ENCODE measurements at places on chromosomes 1 and 21.

- no peak for DNase-seq
These were observed 86.7 kb upstream of the PTBP2 start for GRCh38 chr1:96634883-96635282.

- no peak for DNase-seq
These were observed 373.4 kb downstream of the LMX1A start for GRCh38 chr1:164983023-164983650.

DNA sequence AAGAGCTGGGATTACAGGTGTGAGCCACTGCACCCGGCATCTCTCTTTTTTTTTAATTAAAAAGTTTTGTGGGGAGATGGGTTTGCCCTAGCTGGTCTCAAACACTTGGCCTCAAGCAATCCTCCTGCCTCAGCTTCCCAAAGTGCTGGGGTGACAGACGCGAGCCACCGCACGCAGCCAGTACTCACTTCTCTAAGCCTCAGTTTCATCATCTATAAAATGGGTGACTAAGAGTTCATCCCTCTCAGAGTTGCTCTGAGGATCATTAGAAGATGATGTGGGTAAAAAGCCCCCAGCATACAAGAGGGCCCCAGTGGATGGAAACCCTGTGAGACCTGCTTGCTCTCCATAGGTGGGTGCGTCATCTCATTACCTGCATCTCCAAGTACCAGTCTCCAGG lies 2.5 kb upstream of the CATSPER4 start:
- no peak for DNase-seq

DNA sequence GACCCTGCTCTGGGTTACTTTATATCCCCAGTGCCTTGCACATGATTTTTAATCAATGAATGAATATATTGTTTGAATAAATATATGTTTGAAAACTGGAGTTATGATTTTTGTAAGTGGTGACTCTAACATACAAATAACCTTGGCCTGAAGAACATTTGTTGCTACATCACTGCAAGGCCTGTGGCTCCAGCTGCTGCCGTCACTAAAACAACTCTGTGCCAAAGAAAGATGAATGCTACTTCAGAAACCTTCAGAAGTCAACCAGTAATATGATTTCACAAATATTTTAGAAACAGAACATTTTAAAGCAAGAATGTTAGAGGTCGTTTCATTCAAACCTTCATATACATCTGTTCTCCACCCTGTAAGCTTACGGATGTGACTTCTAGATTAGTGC lies 60.6 kb upstream of the SEC16B start:
- no peak for DNase-seq

Measured in naive thymus-derived CD4-positive, alpha-beta T cell (primary cell).